Right lobe of liver (tissue), 6 donors: ENCODE measurements at places on chromosomes 7 and 10. TPM values are rescaled to one million over a fixed set of nuclear protein-coding genes. Genes with fewer than 3 reads are reported as not detected.

DNA sequence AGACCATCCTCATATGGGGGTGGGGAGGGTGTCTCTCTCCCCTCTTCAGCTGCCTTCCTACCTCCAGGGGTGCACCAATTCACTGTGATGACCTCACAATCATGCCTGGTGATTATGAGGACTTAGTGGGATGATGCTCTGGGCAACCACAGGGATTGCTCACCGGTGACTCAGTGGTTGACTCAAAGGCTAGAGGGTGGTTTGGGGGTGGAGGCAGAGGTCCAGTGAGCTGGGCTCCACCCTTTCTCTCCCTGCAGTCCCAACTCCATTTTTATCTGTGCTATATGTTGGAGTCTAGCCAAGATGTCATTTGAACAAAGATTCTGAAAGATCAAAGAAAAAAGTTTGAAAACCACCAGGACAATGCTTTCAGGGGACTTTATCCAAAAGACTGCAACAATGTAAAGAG, 286.9 kb downstream of the KCNMA1 start:
- no peak for DNase-seq

- no peak for DNase-seq
Observed at GRCh38 chr10:77943121-77943901, 16.8 kb upstream of the DLG5 start.

DNA sequence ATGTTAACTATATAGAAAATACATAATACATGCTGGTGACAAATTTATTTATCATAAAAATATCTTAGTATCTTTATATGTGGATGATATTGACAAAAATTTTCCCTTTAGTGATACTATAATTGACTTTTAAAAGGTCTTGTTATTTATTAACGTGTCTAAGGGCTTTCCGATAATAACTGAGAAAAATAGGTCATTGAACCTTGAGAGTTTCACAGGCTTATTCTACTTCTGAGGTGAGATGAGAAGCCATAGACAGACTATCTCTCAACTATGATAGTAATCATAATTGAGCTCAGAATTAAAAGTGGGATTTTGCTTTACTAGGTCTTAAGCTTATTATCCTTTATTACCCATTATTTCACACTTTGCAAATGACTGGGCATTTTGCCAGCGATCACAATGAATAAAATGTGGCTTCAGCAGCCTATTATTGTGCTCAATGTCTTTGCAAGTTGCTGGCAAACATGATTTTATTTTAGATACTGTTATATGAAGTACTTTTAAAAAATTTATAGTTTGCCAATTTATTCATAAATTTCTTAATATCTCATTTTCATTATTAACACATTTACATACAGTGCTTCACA, 574.5 kb downstream of the ZWINT start:
- no peak for DNase-seq

GRCh38 chr10:49150426-49150825, 16.6 kb upstream of the FAM170B start:
- DNase-seq = no peak

DNA sequence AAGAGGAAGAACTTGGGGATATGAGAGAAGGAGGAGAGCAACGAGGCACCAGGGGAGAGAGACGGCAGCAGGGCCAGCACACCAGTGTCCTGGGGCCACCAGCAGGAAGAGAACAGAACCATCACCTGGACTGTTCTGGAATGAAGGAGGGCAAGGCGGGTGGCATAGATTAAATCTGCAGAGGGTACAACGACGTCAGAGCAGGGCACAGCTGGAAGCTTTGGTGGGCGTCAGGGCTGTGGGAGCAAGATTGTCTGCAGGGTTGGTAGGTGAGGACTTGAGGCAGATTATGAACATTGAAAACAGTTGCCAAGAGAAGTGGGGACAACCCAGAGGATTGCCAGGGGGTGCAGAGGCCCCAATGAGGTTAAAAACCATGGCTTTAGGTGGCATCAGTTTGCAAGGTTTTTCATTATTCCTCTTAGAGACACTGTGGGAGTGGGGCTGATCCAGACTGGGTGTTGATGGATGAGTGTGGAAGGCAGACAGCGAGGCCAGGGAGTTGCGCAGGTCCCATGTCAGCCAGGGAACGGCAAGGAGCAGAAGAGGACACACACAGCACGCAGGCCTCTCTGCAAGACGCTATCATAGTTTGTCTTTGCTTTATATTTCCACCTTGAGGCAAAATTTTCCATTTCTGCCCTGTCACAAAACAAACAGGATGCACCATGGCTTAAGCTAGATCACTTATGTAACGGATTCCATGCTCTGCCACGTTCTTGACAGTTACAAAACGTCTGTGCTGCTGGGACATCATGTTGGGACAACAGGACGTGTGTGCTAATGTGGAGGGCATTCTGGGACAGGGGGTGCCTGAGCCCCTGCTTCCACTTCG, 52.5 kb upstream of the LEP start:
- DNase-seq = peak; percentile 9

GRCh38 chr7:36076074-36076473, 77.0 kb upstream of the EEPD1 start:
- no peak for DNase-seq

GRCh38 chr10:110260746-110261477, 43.8 kb downstream of the SMNDC1 start:
- DNase-seq = no peak

The ARHGAP22 gene
- total RNA-seq = 0.74 TPM

The CPXM2 gene
- 2.6 TPM for total RNA-seq

The SLC29A3 gene
- 6.8 TPM for total RNA-seq

The ERVW-1 gene
- total RNA-seq = not detected
